ENCODE measurements at places on chromosomes 6 and 20. TPM values are rescaled to one million over a fixed set of nuclear protein-coding genes. Genes with fewer than 3 reads are reported as not detected.

- peak; percentile 84 for DNase-seq
Measured at GRCh38 chr6:137641474-137642077, 147.4 kb upstream of the OLIG3 start.

- no peak for DNase-seq
Measured at GRCh38 chr6:126067073-126067472, 80.7 kb downstream of the TRMT11 start.

Gene MOG
- polyA plus RNA-seq = 0.36 TPM

DNA sequence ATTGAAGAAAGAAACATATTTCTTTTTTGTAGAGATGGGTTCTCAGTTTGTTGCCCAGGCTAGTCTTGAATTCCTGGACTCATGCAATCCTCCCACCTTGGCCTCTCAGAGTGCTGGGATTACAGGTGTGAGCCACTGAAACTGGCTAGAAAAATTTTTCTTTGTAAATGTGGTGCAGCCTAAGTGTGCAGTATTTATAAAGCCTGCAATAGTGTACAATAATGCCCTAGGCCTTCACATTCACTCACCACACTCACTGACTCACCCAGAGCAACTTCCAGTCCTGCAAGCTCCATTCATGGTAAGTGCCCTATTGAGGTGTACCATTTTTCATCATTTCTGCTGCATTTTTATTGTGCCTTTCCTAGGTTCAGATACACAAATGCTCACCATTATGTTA lies 31.4 kb downstream of the NHSL1 start:
- DNase-seq = no peak

GRCh38 chr6:44925100-44925739 lies 402.9 kb upstream of the RUNX2 start:
- DNase-seq = no peak

- no peak for DNase-seq
Measured at GRCh38 chr6:33568826-33569570, 11.1 kb downstream of the BAK1 start.

Gene TSHZ2
- 13.0 TPM for polyA plus RNA-seq

Gene MRPS26
- polyA plus RNA-seq = 28.3 TPM

Gene OR12D3
- polyA plus RNA-seq = not detected

Gene ADNP
- polyA plus RNA-seq = 83.5 TPM

DNA sequence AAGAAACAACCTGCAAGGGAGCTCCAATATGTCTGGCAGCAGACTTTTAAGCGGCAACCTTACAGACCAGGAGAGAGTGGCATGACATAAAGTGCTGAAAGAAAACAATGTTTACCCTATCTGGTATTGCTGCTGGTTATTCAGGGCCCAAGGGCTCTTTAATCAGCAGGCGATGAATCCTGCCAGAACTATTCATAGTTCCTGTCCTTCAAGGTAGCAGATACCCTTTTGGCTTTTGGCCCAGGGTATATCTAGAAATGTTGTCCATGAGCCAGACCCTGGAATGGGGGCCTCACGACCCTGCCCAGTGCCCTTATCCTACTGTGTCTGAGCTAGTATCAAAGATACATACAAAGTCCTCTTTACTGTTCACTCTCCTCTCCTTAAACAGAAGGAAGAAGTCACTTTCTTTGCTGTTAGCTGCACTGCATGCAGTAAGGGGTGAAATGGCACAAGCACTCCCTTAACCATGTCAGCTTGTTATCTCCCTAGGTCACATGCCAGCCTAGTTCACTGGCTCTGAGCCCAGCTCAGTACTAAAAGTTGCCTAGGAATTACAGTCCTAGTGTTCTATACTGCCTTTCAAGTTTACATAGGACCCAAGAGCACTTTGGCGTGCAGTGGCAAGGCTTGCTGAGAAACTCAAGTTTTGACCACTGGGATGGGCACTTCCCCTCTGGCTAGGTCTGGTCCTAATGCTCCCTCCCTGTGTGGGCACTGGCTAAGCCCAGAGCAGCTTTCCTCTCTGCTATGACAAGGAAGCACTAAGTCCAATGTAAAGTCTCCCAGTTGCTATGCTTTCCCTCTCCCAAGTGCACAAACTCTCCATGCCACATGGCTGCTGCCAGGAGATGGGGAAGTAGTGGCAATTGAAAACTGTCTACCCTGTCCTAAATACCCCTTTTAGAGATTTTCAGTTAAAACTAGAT lies 122.0 kb downstream of the HTR1B start:
- DNase-seq = peak; percentile 82

Gene MATN4
- polyA plus RNA-seq = 1.1 TPM

Gene VWA7
- polyA plus RNA-seq = 2.7 TPM

- no peak for DNase-seq
Measured at GRCh38 chr20:49181265-49181877, 6.8 kb downstream of the STAU1 start.

Gene PPIL6
- 54.6 TPM for polyA plus RNA-seq

Gene ERVFRD-1
- polyA plus RNA-seq = 0.16 TPM

Gene PDSS2
- 15.1 TPM for polyA plus RNA-seq

Gene GUCA1A
- 47.0 TPM for polyA plus RNA-seq

DNA sequence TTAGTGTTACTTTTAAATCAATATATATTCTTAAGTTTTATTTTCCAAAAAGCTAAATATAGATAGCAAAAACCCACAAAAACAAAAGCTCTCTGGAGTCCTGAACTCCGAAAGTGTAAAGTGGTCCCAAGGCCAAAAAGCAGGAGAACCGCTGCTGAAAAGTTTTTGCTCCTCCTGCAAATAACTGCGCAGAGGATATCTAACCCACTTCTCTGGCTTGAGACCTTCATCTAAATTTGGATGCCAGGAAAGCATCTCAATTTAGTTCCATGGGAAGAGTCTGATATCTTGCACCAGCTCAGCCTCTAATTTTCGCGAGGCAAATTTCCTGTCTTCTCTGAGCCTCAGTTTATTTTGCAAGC lies 523 bp downstream of the MRPS10 start:
- no peak for DNase-seq

Gene POU5F1
- 3.0 TPM for polyA plus RNA-seq

DNA sequence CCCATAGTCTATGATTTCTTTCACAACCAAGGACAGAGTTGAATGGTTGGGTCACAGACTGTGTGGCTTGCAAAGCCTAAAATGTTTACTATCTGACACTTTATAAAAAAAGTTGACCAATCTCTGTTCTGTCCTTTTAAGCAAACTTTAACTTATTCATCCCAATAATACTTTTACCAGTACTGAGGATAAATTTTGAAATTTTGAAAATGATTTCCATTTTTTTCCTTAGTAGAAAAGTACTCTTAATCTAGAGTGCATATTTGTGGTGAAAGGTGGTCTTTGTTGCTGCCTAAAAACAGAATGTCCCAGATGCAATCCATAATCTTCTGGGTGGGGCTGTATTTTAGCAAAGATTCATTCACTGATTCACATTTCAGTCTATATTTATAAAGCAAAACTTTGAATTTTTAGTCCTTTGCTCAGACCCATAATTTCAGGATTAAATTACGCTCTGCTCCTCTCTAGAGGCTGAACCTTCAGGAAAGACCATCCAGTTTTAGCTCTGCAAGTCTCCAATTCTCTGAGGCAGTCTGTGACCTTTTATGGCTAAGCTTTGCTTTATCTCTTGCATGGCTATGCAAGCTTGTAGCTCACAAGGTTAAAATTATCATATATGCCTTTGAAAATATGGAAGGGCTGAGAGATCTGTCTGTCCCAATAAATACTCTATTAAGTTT lies 573.5 kb downstream of the COL12A1 start:
- no peak for DNase-seq

DNA sequence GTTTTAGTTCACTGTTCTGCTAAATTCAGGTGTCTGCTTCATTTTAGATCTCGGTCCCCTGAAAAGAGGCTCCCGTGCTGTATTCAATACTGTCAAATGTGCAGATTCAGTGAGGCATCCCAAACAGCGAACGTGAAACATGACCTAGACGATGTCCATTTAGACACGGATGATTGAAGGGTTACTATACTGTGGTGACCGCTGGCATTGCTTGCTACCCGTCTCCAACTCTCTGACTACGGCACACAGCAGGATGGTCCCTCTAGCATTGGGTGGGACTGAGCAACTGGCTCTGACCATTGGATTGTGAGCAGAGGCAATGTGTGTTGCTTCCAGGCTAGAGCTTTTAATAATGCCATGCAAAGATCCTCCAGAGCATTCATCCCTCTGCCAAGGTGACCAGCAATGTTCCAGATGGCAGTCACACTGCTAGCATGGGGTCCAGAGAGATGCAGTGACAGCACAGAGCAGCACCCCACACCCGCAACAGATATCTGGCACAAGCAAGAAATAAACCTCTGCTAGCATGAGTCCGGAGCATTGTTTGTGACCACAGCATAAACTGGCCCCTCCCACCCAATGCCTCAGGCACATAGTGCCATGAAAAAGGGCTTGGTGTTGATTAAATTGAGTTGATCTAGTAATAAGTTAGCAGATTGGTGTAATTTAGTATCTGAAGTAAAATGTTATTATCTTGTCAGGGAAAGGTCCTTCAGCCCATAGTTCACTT lies 9.0 kb downstream of the METTL24 start:
- no peak for DNase-seq

Gene CDSN
- 0.32 TPM for polyA plus RNA-seq

Gene CD109
- 7.0 TPM for polyA plus RNA-seq

Gene TBC1D7
- polyA plus RNA-seq = 48.0 TPM

Gene TCF19
- polyA plus RNA-seq = 4.7 TPM

- DNase-seq = no peak
Measured at GRCh38 chr6:20542927-20543602, 8.8 kb downstream of the CDKAL1 start.

DNA sequence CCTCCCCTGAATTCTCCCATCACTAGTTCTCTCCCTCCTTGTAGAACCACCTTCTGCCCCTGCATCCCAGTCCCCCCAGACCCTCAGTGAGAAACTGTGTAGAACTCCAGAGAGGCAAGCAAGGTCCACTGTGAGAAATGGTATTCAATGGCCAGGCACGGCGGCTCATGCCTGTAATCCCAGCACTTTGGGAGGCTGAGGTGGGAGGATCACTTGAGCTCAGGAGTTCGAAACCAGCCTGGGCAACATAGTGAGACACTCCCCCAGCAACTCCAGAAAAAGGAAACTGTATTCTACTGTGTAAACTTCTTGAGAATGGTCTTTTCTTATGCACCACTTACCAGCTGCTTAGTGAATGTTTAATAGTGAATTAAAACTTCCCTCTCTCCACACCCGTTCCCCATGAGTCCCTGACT lies 8.2 kb upstream of the CD83 start:
- DNase-seq = no peak
